ENCODE measurements at places on chromosomes 3 and 15.

- DNase-seq = no peak
These were observed 43.9 kb upstream of the BHLHE40 start for GRCh38 chr3:4935347-4935746.

DNA sequence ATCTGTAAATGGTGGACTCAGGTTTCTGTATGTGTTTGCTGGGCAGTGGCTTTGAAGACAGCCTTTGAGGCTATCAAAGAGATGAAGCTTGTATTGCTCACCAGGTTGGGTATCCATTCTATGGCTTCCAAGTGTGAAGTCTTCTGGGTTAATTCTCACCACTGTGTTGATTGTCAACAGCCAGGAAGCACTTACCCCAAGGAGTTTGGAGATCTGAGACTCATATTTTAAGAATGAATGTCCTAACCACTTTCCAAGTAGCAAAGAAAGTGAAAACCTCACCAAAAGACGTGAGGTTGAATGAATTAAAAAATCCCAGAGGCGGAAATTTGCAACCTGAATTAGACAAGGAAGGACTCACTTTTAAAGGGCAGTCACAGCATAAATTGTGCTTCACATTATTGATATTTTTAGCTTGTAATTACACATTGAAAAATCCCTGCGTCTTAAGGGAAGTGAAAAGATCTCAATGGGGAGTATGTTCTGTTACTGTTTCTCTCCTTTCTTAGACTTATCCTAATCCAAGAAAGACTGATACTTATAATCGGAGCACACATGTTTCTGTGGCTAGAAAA lies 304.0 kb upstream of the TPRG1 start:
- DNase-seq = no peak

DNA sequence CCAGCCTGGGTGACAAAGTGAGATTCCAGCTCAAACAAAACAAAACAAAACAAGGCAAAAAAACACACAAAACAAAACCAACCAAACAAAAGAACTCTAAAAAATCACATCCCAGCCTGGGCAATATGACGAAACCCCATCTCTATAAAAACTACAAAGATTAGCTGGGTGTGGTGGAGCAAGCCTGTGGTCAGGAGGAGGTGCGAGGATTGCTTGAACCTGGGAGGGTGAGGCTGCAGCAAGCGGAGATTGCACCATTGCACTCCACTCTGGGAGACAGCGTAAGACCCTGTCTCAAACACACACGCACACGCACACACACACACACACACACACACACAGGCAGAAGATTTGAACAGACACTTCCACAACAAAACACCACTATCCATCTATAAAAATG lies 99.6 kb downstream of the SHQ1 start:
- DNase-seq = no peak

- DNase-seq = peak; percentile 11
These were observed 417.7 kb upstream of the TGFBR2 start for GRCh38 chr3:30188713-30189112.

GRCh38 chr3:175778994-175779393 lies 919.9 kb downstream of the NAALADL2 start:
- DNase-seq = no peak

- DNase-seq = peak; percentile 42
These were observed 111.2 kb downstream of the EOMES start for GRCh38 chr3:27610800-27611525.

DNA sequence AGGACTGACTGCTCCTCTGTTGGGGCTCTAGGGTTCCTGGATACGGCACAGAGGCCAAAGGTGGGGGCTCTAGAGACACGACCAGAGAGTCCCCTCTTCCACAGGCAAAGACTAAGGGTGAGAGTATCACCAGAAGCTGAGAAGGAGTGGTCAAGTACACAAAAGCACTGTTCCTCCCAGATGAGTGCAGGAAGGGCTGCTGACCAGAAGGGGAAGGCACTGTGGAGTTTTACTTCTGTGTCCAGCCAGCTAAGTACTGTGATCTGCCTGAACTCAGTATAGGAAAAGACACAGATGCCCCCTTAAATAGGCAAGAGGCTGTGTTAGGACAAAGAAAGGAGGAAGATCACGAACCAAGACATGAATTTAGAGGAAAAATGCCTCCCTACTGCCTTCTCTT lies 11.7 kb downstream of the MRPS11 start:
- no peak for DNase-seq

GRCh38 chr3:122942937-122943827 lies 84.4 kb downstream of the SEMA5B start:
- DNase-seq = peak; percentile 63

GRCh38 chr3:48038971-48039481 lies 22.8 kb upstream of the MAP4 start:
- no peak for DNase-seq

DNA sequence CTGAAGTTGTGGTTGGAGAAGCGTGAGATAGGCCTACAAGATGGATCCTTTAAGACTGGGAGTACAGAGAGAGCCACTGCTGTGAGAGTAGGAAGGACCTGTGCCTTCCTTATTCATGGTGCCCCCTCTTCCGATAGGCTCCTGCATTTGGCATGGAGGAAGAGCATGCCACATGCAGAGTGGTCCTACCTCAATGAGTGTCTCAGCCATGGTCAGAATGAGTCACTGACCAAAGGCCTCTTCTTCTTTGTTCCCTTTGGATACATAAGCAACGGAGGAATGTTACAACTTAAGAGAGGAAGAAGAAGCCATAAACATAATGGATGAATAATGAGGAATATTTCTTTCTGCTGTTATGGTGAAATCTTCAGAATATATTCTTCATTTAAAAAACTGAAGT lies 681.2 kb upstream of the GRM7 start:
- peak; percentile 40 for DNase-seq

DNA sequence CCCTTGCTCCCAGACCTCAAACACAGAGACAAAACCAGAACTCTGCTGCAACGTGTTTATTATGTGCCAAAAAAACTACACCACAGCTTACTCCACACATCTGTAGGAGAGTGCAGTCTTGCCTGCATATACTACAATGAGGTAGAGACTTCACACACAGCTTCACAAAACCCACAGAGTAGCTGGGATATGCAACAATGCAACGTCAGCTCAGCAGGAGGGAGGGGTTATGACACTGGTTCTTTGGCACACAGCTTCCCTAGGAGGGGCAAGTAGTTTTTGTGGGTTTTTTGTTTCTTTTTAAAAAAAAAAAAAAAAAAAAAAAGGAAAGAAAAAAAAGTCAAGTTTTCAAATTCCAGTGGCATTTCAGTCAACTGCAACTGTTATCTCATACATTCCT lies 2.9 kb upstream of the RPS17 start:
- DNase-seq = peak; percentile 86

GRCh38 chr3:54243056-54243931 lies 120.9 kb downstream of the CACNA2D3 start:
- DNase-seq = no peak

- DNase-seq = no peak
These were observed 623.4 kb upstream of the SGO1 start for GRCh38 chr3:20809356-20809755.

DNA sequence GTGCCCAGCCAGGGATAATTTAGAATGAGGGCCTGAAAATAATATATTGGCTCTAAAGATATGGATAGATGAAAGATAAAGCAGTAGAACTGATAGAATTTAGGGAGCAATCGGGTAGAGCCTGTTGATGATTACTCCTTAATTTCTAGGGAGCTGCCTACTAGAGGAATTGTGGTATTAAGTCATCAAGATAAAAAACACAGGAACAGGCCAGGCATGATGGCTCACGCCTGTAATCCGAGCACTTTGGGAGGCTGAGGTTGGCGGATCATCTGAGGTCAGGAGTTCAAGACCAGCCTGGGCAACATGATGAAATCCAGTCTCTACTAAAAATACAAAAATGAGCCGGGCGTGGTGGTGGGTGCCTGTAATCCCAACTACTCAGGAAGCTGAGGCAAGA lies 130.4 kb downstream of the PCCB start:
- DNase-seq = peak; percentile 13

GRCh38 chr3:30266524-30266923 lies 339.9 kb upstream of the TGFBR2 start:
- DNase-seq = no peak

DNA sequence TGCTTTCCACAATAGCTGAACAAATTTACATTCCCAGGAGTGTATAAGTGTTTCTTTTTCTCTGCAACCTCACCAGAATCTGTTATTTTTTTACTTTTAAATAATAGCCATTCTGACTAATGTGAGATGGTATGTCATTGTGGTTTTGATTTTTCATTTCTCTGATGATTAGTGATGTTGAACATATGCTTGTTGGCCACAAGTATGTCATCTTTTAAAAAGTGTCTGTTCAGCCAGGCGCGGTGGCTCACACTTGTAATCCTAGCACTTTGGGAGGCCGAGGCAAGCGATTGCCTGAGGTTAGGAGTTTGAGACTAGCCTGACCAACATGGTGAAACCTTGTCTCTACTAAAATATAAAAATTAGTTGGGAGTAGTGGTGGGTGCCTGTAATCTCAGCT lies 619.3 kb downstream of the SI start:
- DNase-seq = peak; percentile 95

GRCh38 chr15:77221174-77221573 lies 150.3 kb upstream of the TSPAN3 start:
- no peak for DNase-seq

DNA sequence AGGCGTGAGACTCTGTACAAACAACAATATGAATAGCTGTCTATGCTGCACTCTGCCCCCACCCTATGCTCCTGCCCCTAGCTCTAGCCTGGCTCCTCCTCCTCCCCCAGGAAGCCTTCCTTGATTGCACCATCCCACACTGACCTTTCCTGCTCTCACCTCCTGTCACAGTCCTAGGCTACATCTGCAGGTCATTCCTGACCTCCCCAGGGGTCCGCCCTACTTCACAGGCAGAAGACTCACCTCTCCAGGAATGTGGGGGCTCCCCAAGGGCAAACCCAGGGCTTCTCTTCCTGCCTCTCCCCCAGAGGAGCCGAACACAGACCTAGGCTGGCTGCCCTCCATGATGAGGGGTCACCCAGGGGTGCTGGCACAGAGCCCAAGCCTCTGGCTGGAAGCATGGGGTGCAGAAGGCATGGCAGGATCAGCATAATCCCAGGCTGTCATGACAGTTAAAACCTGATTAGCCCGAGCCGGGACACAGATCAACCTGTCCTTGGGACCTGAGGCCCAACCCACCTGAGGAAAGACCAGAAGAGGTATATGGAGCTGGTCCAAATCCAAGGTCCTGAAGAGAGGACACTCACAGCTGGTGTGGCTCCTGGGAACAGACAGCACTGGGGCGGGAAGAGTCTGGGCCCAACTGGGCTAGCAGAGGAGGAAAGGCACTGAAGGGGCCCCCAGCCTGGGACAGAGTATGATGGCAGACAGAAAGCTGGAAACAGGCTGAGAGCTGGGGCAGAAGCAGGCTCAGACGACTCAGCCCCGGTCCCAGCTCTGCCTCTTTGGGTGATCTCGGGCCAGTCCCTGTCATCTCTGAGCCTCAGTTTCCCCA lies 5.9 kb downstream of the SEMA7A start:
- no peak for DNase-seq

DNA sequence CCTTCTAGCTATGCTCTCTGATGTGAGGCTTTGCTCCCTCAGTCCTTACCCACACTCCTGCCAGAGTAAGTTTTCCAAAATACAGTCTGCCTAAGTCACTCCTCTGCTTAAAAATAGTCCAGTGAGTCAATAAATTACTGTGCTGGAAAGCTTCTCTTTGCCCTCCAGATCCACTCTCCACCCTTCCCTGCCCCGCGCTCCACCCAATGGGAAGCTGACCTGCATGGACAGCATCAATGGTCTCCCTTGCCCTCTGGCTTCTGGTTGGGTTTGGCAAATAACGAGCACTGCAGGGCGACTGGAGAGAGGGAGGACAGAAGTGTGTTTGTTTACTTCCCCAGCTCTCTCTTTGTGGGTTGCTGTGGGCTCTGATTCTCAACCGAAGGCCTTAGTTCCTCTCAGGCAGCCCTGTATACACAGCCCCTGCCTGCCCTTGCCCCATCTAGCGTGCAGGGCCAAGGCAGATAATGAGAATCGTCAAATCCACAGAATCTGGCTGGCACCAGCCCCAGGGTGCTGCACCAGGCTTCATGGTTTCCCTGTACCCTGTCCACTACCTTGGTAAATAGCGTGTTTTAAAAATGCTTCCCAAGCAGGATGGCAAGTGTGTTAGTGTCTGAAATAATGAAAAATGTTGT lies 110.4 kb downstream of the ADAMTSL3 start:
- no peak for DNase-seq

DNA sequence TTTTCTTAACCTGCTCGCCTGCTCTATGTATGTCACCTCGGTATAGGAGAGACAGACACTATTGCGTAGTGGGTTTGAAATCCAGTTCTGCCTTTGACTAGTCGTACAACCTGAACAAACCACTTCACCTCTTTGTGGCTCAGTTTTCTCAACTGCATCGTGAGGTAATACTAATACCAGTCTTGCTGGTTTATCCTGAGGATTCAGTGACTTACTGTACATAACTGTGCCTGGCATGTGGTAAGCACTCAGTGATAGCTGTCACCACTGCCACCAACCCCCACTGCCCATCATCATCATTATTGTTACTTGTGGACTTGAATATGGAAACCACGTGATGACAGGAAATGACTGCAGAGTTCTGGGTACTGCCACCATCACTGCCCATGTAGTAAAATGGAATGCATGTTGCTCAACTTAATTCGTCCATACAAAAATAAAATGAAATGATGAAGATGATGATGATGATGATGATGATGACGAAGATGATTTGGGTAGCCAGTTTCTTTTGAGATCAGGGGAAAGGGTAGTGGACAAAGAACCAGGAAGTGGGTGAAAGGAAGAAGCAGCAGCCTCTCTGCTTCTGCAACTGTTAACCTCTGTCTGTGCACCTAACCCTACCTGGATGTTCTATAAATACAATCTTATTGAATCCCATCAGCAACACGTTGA lies 228.1 kb downstream of the FEZF2 start:
- peak; percentile 19 for DNase-seq

DNA sequence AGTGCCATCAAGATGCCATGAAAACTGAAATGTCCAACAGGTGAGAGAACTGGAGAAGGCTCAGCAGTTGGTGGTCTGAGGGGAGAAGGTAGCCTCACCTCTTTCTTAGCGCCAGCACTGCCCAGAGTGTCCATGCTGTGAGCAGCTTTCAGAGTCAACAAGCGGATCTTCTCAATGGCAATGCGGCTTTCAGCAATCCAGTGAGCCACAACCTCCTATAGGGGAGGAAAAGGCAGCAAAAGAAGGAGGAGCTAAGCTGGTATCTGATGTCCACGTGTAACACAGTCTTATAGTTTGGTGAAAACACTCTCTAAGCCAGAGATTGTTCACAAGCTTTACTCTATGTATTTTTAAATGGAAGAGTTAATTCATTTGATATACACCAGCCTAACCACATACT lies 36.1 kb upstream of the ACKR4 start:
- DNase-seq = no peak

GRCh38 chr3:30502742-30503073 lies 103.7 kb upstream of the TGFBR2 start:
- DNase-seq = peak; percentile 60

GRCh38 chr3:101850246-101851051 lies 1.1 kb downstream of the NFKBIZ start:
- DNase-seq = peak; percentile 85

Measured in fibroblast of skin of back (primary cell).